ENCODE measurements at places on chromosomes 2 and 18.

- DNase-seq = no peak
These were observed 32.5 kb downstream of the PRKRA start for GRCh38 chr2:178418426-178418825.

GRCh38 chr18:49111191-49111988, 160.6 kb upstream of the SMAD7 start:
- no peak for DNase-seq

GRCh38 chr2:99743146-99743545, 253.3 kb upstream of the REV1 start:
- no peak for DNase-seq

GRCh38 chr2:157837851-157838441, 38.2 kb downstream of the ACVR1 start:
- peak; percentile 28 for DNase-seq

DNA sequence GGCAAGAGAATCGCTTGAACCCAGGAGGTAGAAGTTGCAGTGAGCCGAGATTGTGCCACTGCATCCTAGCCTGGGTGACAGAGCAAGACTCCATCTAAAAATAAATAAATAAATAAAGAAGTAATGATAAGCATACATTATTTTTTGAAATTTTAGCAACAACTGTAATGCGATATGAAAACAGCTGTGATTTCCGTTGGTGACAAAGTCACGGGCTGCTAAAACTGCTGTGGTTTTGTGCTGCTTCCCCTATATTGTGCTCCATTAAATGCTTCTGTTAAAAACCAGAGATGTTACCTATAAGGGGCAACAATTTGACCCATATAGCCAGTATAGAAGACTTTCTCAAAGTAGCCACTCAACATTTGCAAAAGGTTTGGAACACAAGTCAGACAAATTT, 8.3 kb downstream of the TRIM54 start:
- no peak for DNase-seq

DNA sequence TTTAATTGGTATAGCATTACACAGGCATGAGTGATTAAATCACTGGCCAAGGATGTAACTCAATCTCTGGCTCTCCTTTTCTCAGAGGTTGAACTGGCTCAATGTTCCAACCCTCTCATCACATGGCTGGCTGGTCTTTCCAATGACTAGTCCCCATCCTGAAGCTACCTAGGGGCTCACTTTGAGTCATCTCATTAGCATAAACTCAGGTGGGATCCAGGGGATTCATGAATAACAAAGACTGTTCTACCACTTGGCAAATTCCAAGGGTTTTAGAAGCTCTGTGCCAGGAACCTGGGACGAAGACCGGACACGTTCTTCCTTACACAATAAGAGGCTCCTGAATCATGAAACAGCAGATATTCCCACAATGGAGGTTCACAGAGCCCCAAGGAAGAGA, 145.0 kb upstream of the SPATS2L start:
- no peak for DNase-seq

DNA sequence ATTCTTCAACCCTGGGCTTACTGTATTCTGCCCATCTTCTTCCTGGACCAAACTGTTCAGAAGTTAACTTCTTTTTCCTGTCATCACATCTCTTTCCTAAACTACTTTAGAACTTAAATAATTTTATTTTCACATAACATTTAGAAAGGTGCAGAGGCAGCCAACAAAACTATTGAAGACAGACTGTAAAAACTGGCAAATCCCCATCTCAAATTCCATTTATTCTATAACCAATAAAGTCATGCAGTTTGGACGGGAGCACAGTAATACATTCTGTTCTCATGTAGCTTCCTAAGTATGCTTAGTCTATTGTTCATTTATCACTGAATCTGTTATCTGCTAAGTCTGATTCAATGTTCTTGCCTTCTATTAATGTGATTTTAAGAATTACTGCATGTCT, 99.1 kb downstream of the SMAD2 start:
- DNase-seq = no peak

GRCh38 chr2:134203175-134203574, 50.7 kb upstream of the MGAT5 start:
- no peak for DNase-seq

DNA sequence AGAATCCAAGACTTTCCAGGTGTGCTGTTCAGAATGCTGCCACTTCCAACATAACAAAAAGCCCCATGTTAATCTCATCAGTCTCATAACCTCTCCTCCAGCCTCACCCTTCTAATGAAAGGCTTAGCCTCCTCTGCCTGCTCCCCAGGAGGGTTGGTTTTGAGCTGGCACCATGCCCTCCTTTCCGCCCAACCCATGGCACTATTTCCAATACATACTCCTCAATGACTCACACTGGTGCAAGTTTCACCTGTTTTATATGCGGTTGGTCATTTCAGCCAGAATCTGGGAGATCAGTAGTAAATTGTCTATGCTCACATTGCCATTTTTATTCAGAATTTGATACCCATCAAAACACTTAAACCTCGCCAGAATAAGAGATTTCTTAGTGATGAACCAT, 157.6 kb upstream of the NRP2 start:
- DNase-seq = no peak

DNA sequence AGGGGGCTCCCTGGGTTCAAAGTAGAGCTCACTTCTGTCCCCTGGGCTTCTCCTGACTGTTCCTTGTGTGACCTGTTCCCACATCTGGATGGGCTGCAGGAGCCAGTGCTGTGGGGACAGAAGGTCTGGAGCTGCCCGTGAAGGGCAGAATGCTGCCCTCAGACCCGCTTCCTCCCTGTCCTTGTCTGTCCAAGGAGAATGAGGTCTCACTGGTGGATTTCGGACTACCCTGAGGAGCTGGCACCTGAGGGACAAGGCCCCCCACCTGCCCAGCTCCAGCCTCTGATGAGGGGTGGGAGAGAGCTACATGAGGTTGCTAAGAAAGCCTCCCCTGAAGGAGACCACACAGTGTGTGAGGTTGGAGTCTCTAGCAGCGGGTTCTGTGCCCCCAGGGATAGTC, 15.5 kb downstream of the EMX1 start:
- DNase-seq = no peak

DNA sequence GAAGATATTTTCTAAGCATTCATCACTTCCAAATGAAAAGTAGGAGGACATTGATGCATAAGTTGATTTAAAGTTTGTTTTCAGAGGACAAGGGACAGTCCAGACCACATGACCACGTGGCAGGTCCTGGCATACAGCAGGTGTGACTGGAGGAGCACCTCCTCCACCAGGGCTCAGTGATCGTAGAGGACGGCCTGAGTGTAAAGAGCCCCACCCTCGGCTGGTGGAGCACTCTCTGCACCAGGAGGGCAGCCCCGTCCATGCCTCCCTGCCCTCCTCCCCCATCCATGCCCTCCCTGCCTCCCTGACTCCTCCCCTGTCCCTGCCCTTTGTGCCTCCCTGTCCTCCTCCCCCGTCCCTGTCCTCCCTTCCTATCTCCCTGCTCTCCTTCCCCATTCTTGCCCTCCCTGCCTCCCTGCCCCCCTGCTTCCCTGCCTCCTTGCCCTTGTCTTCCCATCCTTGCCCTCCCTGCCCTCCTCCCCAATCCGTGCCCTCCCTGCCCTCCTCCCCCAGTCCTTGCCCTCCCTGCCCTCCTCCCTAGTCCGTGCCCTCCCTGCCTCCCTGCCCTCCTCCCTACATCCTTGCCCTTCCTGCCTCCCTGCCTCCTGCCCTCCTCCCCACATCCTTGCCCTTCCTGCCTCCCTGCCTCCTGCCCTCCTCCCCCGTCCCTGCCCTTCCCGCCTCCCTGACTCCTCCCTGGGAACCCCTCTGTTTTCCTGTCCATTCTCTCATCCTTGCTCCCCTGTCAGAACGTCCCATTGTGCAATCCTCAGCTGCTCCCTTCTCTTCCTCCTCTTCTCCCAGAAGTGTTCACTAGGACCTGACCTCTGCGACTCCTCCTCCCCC, 47.9 kb downstream of the ANKMY1 start:
- no peak for DNase-seq

DNA sequence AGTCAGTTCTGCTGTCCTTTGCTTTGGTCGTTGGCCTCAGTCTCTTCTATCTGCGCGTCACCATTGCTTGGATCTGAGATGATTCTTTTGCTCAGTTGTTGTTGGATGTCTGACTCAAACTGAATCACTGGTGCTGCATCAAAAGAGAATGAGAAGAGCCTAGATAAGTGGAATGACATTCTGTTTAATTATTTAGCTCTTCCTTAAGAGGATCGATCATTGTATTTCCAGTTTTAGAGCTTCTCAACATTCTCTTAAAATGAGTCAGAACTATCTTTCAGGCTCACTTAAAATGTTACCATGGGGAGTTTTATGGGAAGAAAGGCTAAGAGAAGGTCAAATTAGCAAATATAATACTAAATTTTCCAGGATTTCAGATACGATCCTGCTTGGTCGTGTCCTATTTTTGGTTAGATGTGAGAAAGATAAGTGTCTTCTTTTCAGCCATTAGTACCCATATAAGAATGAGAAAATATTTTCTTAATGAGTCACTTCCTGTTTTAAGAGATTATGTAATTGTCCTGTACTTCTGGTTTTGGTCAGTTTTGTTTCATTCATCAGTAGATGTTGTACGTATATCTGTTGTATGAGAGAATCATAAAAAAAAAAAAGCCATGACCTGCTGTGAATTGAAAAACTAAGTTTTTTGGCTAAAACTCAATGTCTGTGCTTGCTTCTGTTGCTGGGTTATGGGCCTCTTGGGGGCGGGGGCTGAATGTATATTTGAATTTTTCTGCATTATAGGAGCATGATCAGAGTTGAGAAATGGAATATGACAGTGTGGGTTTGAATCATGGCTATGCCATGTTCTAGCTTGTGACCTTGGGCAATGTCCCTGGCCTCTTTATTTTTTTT, 31.6 kb upstream of the CASP10 start:
- DNase-seq = peak; percentile 76

DNA sequence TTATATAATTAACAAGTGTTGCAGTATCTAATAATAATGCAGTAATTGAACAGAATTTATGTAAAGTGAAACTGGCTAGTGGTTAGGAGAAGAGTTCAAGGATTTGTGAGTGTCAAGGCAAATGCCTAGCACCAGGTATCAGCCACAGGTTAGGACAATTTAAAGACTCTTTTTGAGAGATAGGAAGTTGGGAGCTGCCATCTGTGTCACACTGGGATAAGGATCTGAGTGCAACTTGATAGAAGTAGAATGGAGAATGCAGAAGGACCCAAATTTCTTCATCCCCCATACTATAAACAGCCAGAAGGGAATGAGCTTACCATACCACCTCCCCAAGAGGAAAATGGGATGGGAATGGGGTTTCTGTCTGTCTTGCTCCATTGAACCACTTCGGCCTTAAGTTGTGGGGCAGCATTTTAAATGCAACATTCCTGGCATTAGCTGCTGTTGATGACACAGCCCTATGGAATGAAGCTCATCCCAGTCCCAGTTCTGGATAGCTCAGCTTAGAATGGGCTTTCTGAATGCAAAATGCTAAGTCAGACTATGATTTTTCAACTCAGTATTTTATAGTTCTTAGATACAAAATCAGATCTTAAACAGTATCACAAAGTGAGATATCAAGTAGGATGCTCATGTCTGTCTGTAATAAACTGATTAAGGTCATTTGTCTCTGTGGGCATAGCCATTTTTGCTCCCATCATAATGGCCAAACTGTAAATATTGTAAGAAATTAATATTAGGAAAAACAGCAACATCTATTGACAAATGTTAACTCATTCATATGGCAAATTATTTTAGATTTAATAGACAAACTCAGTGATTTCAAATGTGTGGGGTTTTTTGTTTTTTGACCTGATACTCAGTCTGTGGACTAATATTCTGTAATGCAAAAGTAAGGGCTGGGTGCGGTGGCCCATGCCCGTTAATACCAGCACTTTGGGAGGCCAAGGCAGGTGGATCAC, 44.0 kb downstream of the GPR155 start:
- DNase-seq = peak; percentile 90

DNA sequence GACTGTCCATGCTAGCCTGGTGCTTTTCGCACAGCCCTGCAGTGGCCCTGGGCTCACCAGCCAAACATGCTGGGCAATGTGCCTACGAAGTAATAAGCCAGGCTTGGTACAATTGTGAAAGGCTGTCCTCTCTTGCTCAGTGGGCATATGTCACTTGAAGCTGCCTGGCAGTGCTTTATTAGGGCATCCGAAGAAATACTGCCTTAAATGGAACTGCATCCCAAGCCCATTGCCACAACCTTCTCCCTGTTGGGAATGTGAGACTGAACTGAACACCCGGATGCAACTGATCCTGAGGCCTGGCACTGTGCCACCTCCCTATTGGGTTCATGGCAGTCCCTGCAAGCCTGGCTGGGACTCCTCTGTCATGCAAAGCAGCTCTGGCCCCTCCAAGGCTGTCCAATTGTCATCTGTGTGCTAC, 15.9 kb downstream of the CAPG start:
- no peak for DNase-seq

GRCh38 chr2:166017208-166017607, 63.6 kb upstream of the TTC21B start:
- DNase-seq = no peak

GRCh38 chr2:232562515-232563151, 12.1 kb downstream of the EIF4E2 start:
- no peak for DNase-seq

DNA sequence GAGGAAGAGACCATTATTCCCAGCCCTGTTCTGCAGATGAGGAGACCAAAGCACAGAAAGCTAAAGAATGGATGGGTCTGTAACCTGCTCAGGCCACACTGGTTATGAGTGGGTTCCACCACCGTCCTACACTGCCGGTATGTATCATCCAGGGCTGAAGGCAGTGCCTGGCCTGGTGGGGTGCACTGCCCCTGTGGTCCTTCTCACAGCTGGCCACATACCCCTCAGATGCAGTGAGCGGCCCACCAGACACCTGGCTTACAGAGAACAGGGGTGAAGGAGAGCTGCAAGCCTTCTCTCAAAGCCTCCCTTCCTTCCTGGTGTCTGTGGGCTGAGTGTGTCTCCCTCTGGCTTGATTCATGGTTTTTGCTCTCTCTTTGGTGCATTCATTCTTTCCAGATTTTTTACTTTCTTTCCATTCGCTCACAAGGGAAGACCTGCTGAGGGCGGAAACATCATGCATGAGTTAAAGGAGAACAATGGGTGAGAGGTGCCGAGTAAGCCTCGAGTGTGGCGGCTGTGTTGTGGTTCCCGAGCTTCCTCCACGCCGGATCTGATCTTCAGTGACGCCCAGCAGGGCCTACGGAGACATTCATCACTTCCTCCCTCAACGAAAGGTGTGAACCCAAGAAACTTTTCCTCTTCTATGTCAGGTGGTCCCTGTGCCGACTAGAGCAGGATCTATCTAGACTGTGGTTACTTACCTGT, 62.1 kb upstream of the REL start:
- DNase-seq = no peak

GRCh38 chr2:75870651-75871137, 160.0 kb upstream of the GCFC2 start:
- DNase-seq = no peak

DNA sequence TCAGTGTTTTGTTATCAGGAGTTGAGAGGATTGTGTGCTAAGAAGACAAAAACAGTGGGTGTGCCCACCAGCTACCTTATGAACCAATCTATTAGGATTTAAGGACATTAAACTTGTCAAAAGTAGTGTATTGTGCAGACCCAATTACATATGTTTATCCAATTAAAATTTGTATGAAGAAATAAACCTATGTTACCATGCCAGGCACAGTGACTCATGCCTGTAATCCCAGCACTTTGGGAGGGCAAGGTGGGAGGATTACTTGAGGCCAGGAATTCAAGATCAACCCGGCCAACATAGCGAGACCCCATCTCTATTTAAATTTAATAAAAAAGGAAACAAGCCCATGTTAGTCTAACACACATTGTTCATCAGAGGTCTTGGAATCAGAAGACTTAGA, 162.2 kb downstream of the IRS1 start:
- DNase-seq = no peak

- no peak for DNase-seq
These were observed 27.7 kb downstream of the TMEM182 start for GRCh38 chr2:102789349-102790090.

GRCh38 chr2:215847718-215848117, 165.6 kb downstream of the MREG start:
- DNase-seq = no peak

GRCh38 chr2:43737097-43737854, 36.6 kb upstream of the DYNC2LI1 start:
- peak; percentile 78 for DNase-seq

All from AG08395 (cell line).